ENCODE measurements at places on chromosomes 6 and 20. TPM values are rescaled to one million over a fixed set of nuclear protein-coding genes. Genes with fewer than 3 reads are reported as not detected.

IRF4 gene
- total RNA-seq, result 0.11 TPM

PANK2 gene
- total RNA-seq, result 46.7 TPM

LST1 gene
- not detected for total RNA-seq

TCF15 gene
- not detected for total RNA-seq

ZNF311 gene
- total RNA-seq, result 1.6 TPM

TFAP2B gene
- not detected for total RNA-seq

PAX1 gene
- not detected for total RNA-seq
